Ascending aorta (tissue), 2 donors: ENCODE measurements at places on chromosomes 2 and 18. TPM values are rescaled to one million over a fixed set of nuclear protein-coding genes. Genes with fewer than 3 reads are reported as not detected.

The TUBA4A gene
- 71.1 TPM for total RNA-seq

The LYPD6 gene
- total RNA-seq: 1.8 TPM

The OSR1 gene
- total RNA-seq: 66.7 TPM

The NYAP2 gene
- not detected for total RNA-seq

- peak overlapping the region; percentile 99 for H3K27ac ChIP-seq
- DNase-seq: no peak
- no peaks in the 10 kb centered on the region for H3K27me3 ChIP-seq
- no peaks in the 10 kb centered on the region for H3K36me3 ChIP-seq
- peak overlapping the region; percentile 85 for H3K4me3 ChIP-seq
These were observed 2.7 kb downstream of the ZEB2 start for GRCh38 chr2:144516981-144517865.

DNA sequence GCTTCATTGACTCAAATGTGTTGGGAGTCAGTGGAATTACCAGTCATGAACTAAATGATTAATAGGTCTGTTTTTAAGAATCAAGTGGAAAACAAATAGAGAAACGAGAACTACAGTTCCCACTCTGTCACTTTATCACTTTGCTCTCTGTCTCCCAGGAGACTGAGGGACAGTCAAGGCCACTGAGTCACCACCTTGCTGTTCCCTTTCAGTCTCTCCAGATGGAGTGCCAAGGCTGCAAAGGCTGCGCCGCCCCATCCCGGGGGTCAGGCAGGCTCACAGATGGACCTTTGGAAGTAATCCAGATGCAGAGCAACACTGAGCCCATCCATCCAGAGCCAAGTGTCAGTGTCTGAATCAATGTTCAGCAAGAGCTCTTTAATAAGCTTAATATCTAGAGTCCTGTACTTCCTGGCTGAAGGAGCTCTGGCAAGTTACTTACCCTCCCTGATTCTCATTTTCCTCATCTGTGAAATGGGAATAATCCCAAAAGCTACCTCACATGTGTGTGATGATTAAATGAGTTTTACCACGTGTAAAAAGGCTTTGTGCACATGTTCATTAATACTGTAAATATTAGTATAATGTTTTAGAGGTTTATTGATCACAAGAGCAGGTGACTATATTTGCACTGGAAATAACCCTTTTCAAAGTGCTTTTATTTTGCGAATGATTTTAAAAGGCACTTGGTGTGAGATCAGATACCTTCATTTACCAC is 43.0 kb upstream of the EFEMP1 start:
- no peaks in the 10 kb centered on the region for H3K27me3 ChIP-seq
- no peaks in the 10 kb centered on the region for H3K36me3 ChIP-seq
- peaks cover 11% of the 10 kb centered on the region for H3K4me1 ChIP-seq
- DNase-seq: peak; percentile 84

- DNase-seq: no peak
- no peaks in the 10 kb centered on the region for H3K4me1 ChIP-seq
- no peaks in the 10 kb centered on the region for H3K36me3 ChIP-seq
These were observed 477.2 kb downstream of the TRIB2 start for GRCh38 chr2:13193900-13194299.

GRCh38 chr2:60152226-60152833 is 401.1 kb downstream of the BCL11A start:
- DNase-seq: no peak
- H3K36me3 ChIP-seq: no peaks in the 10 kb centered on the region
- H3K27ac ChIP-seq: no peak overlapping the region
- H3K4me1 ChIP-seq: no peaks in the 10 kb centered on the region
- H3K4me3 ChIP-seq: no peak overlapping the region
- no peaks in the 10 kb centered on the region for H3K27me3 ChIP-seq

GRCh38 chr2:239667431-239667985 is 266.7 kb upstream of the HDAC4 start:
- no peaks in the 10 kb centered on the region for H3K36me3 ChIP-seq
- no peak overlapping the region for H3K27ac ChIP-seq
- H3K4me3 ChIP-seq: no peak overlapping the region
- no peaks in the 10 kb centered on the region for H3K27me3 ChIP-seq
- no peaks in the 10 kb centered on the region for H3K4me1 ChIP-seq

DNA sequence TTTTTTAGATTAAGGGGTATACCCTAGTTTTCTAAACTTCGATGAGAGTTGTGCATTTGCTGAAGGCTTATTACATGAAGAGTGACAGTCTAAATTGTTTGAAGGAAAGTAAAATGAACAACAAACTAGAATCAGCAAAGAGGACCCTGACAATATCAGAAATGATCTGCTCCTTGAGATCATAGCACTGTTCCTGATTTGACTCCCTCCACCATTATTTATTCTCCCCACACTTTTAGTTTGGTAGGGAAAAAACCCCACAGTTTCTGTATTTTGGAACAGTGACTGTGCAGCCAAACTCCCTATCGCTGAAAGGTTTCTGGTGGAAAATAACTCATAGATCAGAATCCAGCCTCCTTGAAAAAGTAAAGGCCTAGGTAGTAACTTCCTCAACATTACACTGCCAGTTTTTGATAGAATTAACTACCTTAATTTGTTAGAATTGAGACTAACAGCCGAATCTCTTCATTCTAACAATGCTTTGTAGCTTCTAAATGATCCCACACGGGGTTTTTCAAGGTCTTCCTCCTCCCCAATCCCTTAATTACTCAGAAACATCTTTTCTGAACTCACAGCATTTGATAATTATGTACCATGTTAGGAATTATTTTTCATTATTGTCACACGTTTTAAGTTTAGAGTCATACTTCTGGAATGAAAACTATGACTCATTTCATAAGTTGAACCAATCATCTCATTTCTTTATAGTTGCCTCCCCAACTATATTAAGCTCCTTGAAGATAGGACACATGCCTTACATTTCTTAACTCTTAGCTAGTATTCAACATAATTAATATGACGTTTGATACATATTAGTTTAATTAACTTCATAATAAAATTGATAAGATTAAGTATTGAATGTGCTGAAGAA is 2.9 kb downstream of the MYL12A start:
- H3K27me3 ChIP-seq: no peaks in the 10 kb centered on the region
- peaks cover 38% of the 10 kb centered on the region for H3K36me3 ChIP-seq
- peak overlapping the region; percentile 100 for H3K27ac ChIP-seq

- DNase-seq: no peak
- peaks cover 13% of the 10 kb centered on the region for H3K36me3 ChIP-seq
- no peak overlapping the region for H3K27ac ChIP-seq
- H3K27me3 ChIP-seq: no peaks in the 10 kb centered on the region
- H3K4me1 ChIP-seq: no peaks in the 10 kb centered on the region
- no peak overlapping the region for H3K4me3 ChIP-seq
These were observed 104.3 kb downstream of the FAM210A start for GRCh38 chr18:13621886-13622619.

DNA sequence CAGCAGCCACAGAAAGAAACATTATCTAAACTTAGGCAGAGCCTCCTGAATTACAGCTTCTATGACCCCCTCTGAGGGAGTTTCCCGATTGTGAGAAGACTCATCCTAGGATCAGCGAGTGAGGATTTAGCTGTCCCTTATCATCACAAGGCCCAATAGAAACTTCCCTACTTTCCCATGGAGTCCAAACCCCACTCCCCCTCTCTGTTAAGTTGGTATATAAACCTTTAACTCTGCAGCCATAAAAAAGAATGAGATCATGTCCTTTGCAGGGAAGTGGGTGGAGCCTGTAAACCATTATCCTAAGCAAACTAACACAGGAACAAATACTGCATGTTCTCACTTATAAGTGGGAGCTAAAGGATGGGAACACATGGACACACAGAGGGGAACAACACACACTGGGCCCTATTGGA is 78.8 kb downstream of the MYL12B start:
- no peaks in the 10 kb centered on the region for H3K4me1 ChIP-seq
- H3K27ac ChIP-seq: no peak overlapping the region
- H3K27me3 ChIP-seq: no peaks in the 10 kb centered on the region
- H3K4me3 ChIP-seq: no peak overlapping the region

GRCh38 chr2:170375192-170375591 is 197.2 kb downstream of the MYO3B start:
- H3K4me1 ChIP-seq: peaks cover 5% of the 10 kb centered on the region
- H3K36me3 ChIP-seq: no peaks in the 10 kb centered on the region
- no peaks in the 10 kb centered on the region for H3K27me3 ChIP-seq
- DNase-seq: no peak

DNA sequence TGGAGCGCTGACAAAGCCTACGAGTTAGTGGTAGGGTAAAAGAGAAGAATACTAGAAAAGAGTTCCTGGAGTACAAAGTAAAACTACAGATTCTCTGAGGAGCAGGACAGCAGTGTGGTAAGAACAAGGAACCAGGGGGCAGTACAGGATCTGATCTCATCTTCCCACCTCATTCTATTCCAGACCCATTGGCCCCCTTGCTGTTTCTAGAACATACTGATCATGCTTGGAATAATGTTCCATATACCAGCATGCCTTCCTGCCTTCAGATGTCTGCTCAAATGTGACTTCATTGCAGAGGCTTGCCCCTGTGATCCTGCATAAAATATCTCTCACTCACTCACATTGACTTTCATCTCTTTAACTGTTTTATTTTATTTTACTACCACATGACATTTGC is 19.3 kb downstream of the MSGN1 start:
- no peaks in the 10 kb centered on the region for H3K27me3 ChIP-seq
- H3K27ac ChIP-seq: no peak overlapping the region
- peaks cover 3% of the 10 kb centered on the region for H3K4me1 ChIP-seq
- H3K4me3 ChIP-seq: no peak overlapping the region
- H3K36me3 ChIP-seq: no peaks in the 10 kb centered on the region

DNA sequence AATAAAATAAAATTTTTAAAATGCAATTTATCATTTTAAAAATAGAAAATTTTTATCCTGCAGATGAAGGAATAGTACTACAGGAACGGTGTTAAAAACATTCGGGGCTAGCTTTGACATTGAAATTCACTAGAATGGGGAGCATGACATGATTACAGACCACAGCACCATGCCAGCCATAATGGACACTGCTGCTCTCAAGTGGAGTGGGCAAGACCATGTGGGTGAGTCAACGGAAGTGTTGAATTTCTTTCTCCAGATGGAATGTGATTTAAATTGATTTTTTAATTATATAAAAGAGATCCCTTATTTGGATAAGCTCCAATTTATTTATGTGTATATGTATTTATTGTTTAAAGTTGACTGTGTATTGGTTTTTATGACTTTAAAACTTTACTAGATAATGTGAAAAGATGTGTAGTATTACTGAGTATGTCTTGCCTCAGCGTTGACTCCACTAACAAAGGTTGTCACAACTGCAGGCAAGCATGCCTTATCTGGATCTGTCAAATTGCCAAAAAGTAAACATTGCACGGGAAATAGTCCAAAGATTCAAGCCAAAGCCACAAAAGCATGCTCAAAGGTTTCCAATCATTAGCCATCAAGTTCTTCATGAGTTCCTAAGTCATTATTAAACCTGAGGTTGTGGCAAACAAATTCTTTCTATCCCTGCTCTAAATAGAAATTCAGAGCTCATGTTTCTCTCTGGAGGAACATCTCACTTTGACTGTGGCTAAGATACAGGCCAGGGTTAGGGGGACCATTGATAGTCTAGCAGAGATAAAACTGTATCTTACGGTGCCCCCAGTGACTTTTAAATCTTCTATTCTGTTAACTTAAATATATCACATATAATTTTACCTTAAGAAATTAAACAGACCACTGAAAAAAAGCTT is 536.9 kb downstream of the TMX3 start:
- no peaks in the 10 kb centered on the region for H3K4me1 ChIP-seq
- DNase-seq: no peak
- no peak overlapping the region for H3K4me3 ChIP-seq
- no peaks in the 10 kb centered on the region for H3K27me3 ChIP-seq
- H3K36me3 ChIP-seq: no peaks in the 10 kb centered on the region

DNA sequence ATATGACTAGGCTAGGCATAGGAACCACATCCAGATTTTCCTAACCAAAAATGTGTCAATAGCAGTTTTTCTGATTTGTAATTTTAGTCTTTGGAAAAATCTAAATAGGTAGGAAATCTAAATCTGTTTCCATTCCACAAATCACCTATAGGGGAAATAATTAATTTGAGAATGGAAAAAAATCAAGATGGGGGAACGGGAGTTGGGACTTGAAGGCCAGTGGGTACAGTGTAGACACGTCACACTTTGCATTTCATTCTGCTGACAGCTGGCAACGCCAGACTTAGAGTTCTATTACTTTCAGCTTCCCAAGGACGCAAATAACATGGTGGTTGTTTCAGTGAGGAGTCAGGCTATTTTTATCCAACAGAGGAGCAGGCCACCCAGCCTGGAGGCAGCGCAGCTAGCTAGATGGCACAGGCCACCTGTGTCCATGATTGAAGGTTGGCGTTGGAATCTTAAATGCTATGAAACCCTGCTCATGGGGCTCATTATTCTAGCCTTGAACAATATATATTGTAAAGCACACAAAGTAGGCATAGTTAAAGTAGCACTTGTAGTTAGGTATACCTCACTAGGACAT is 23.4 kb downstream of the HNRNPA3 start:
- no peak overlapping the region for H3K4me3 ChIP-seq
- H3K4me1 ChIP-seq: peaks cover 48% of the 10 kb centered on the region
- peak overlapping the region; percentile 10 for H3K27ac ChIP-seq
- DNase-seq: no peak
- peaks cover 30% of the 10 kb centered on the region for H3K36me3 ChIP-seq
- no peaks in the 10 kb centered on the region for H3K27me3 ChIP-seq

DNA sequence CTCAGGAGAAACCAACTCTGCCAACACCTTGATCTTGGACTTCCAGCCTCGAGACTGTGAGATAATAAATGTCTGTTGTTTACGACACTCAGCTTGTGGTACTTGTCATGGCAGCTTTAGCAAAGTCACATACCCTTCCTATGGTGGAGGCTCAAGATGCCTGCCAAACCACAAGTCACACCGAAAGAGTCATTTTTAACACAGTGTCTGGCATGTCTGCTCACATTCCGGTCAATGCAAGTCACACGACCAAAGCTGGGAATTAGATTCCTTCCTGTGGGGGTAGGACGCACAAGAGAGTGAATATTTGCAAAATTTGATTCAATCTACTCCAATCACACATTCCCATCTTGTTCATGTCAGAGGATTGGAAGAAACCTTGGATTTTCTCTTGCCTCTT is 24.6 kb downstream of the KCNE4 start:
- H3K4me3 ChIP-seq: no peak overlapping the region
- DNase-seq: no peak

DNA sequence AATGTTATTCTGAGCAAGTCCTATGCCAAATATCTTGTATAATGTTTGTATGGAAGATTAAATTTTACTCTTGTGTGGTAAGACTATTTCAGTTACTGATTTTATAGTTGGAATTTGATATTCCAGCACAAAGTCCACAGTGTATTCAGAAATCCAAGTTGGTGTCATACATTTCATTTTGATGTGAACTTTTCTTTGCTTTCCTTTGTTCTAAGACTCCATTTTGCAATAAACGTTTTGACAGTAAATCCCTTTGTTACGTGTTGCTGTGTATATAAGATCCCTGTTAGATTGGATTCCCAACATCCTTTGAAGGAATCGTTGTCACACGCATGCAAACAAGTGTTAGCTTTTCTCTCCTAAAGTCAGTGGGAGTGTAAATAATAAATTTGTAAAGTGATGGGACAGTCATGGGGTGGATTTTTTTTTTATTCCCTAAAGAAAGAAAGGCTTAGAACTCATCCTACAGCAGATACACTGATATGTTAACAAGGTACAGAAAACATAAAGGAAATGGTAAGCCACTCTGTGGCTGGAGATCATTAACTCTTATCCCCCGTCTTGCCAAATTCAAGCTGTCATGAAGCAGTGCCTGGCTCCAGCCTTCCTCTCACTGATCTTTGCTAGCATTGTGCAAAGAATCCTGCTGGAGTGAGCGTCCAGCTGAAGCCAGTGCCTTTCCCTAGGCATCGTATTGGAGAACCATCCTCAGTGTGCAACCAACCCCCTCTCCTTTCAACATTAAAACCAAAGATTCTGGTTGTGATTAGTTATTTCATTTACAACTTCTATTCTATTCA is 127.6 kb upstream of the CDCA7 start:
- no peak overlapping the region for H3K27ac ChIP-seq
- H3K36me3 ChIP-seq: no peaks in the 10 kb centered on the region
- no peak overlapping the region for H3K4me3 ChIP-seq
- no peak for DNase-seq
- no peaks in the 10 kb centered on the region for H3K27me3 ChIP-seq
